ENCODE measurements at places on chromosomes 6 and 20.

DNA sequence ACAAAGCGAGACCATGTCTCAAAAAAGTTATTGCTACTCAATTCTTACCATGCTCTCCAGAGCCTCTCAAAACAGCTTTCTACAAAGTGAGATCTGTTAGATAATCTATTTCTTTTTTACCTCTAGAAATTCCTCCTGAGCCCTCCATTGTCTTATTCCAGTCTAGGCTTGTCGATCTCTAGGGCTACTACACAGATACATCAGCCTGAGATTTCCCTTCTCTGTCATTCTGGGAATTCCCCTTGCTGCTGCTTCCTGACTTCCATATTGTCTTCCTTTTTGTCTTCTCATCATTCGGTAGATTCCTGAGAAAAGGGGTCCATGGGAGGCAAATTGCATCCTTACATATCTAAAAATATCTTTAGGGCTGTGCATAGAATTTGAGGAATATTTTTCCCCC is 75.6 kb upstream of the GNRH2 start:
- no peak for DNase-seq

DNA sequence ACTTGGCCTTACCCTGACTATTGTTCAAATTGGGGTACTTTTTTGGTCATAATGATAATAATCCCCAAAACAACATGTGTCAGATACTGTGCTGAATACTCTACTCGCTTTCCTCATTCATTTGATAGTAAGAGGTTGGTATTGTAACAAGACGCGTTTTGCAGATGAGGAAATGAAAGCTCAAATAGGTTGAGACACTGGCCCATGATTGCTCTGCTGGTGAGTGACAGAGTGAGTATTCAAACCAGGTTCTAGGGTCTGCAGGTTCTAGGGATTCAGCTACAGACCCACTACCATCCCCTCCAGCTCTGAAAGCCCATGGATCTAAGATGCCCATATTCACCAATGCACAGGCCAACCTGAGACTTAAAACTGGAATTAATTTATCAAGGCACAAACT is 1.3 kb upstream of the ENPP4 start:
- DNase-seq, result no peak

DNA sequence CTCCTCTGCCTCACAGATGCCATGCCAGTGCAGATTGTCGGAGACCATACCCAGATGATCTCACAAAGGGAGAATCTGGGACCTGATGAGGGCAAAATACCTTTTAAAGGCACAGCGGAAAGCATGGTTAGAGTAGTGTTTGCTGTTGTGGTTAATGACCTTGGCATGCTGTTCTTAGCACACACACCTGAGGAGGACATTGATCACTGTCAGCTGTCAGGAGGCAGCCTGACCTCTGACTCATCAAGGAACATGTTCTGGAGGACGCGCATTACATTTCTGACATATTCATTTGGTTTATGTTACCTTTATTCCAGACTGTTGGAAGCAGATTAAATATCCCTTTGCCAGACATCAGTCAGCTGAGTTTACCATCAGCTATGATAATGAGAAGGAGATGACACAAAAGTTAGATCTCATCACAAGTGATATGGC is 57.1 kb downstream of the GOPC start:
- DNase-seq, result no peak

- no peak for DNase-seq
Measured at GRCh38 chr20:58755766-58756449, 63.3 kb downstream of the NPEPL1 start.

GRCh38 chr6:116349216-116349615 is 21.5 kb upstream of the DSE start:
- no peak for DNase-seq

- DNase-seq, result no peak
Measured at GRCh38 chr6:14016432-14016831, 91.7 kb downstream of the RNF182 start.

- DNase-seq, result no peak
Measured at GRCh38 chr6:55974688-55975087, 99.3 kb upstream of the BMP5 start.

- no peak for DNase-seq
Measured at GRCh38 chr6:123967905-123968304, 164.2 kb downstream of the NKAIN2 start.

- DNase-seq, result no peak
Measured at GRCh38 chr6:38215651-38216311, 396.3 kb downstream of the ZFAND3 start.

DNA sequence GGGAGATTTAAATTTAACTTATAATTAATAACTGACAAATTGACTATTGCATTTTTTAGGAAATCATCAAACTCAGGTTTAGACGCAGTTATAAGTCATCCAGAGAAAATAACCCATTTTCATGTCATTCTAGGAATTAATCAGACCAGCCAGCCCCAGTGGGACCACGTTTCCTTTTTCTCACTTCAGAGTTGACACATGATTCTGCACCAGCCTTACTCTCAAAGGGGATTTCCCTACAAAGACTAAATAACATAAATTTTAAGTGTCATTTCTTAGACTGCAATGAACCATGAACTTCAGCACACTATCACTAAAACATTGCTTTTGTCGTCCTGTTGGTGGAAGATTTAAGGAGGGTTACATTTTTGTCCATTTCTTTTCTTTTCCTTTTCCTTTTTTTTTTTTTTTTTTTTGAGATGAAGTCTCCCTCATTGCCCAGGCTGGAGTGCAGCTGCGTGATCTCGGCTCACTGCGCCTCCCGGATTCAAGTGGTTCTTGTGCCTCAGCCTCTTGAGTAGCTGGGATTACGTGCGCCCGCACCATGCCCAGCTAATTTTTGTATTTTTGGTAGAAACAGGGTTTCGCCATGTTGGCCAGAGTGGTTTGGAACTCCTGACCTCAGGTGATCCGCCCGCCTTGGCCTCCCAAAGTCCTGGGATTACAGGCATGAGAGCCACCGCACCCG is 3.6 kb downstream of the IPCEF1 start:
- DNase-seq, result peak; percentile 28

Measured in activated T-cell treated with anti-CD3 and anti-CD28 coated beads for 48 hours (primary cell).